ENCODE measurements at places on chromosomes 5 and 9.
A peak's percentile ranks its signal among the peaks of the same experiment; 100 is the strongest.

DNA sequence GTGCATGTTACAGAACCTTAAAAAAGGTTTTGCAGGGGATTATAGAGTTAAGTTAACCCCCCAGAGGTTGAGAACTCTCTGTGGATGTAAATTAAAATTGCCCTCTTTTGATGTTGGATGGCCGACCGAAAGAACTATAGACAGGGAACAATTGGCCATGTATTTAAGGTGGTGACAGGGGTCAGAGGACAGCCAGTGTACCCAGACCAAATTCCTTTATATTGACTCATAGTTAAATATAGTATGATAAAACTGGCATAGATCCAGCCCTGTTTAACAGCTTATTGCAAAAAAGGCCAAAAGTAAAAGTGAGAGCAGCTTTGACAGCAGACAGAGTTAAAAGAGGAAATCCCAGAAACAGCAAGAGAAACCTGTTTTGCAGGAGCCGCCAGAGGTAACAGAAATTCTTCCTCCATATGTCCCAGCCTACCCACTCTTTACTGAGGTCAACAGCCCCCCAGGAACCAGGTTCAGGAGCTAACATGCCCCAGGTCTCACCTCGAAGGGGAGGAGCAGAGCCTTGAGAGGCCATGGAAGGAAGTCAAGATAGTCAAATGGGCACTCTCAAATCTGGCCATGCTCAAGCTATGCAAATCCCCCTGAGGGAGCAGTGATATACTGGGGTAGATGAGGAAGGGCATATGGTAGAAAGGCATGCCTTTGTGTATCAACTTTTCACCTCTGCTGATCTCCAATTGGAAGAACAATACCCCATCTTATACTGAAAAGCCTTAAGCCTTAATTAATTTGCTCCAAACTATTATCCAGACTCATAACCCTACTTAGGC lies 156.4 kb upstream of the COX7C start:
- no peak for DNase-seq

- DNase-seq = no peak
These were observed 835 bp downstream of the SRA1 start for GRCh38 chr5:140556438-140556837.

- no peak for DNase-seq
These were observed 400.3 kb downstream of the ICE1 start for GRCh38 chr5:5822729-5823257.

GRCh38 chr9:33264003-33264472 lies 470 bp downstream of the BAG1 start:
- DNase-seq = no peak

- no peak for DNase-seq
These were observed 26.6 kb downstream of the FXN start for GRCh38 chr9:69062195-69062594.

- no peak for DNase-seq
These were observed 167.6 kb downstream of the YIPF5 start for GRCh38 chr5:144002876-144003275.

- DNase-seq = no peak
These were observed 218.5 kb downstream of the TLE1 start for GRCh38 chr9:81470864-81471263.

DNA sequence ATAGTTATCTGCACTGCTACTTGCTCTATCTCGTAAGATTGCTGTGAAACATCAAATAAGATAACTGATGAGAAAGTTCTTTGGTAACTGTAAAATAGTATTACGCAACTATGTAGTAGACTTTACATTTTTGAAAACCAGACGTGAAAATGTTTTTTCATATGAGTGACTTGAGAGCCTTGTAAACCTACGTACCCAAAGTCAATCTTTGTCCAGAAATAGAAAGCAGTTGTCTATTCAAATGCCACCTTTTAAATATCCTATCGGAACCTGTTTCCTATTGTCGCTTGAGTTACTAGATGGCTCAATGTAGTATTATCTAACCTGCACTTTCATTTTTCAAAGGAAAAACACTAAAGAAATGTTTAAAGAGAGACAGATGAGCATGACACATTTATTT lies 1.6 kb downstream of the FNIP1 start:
- no peak for DNase-seq

GRCh38 chr5:180639741-180640610 lies 9.4 kb downstream of the FLT4 start:
- no peak for DNase-seq

- peak; percentile 81 for DNase-seq
These were observed 118.1 kb downstream of the C9orf152 start for GRCh38 chr9:110089681-110090370.

DNA sequence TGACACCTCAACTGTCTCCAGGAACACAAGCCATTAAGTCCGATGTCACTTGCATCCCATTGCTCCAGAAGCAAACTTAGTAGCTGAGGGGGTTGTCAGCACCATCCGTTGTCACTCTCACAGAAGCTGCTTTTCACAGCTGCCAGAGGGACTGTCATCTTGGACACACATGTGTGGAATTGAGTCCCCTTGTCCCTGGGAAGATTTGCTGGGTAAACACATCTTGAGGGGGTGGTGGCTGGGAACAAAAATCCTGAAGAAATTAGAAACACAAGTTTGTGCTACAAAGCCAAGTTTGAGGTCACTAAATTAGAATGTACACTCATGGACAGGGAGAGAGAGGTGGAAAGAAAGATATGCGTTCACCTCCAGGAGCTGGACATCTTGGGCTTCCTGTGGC lies 55.2 kb upstream of the ADRA1B start:
- DNase-seq = no peak

DNA sequence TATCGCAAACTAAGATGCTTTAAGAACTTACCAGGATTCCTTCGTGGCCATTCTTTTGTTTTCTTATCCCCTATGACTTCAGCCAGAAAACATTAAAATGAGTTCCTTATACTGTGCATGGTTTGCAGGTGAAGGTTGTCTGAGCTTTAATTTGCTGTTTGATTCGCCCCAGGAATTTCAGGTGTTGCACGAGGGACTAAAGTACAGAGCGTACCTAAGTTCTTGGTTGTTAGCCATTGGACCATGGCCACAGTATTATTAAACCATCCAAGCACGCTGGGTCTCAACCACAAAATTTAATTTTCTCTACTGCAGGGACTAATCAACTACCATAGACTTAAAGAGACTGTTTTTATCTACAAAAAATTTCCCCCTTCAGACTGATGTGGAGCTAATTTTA lies 208.4 kb upstream of the MPDZ start:
- no peak for DNase-seq

DNA sequence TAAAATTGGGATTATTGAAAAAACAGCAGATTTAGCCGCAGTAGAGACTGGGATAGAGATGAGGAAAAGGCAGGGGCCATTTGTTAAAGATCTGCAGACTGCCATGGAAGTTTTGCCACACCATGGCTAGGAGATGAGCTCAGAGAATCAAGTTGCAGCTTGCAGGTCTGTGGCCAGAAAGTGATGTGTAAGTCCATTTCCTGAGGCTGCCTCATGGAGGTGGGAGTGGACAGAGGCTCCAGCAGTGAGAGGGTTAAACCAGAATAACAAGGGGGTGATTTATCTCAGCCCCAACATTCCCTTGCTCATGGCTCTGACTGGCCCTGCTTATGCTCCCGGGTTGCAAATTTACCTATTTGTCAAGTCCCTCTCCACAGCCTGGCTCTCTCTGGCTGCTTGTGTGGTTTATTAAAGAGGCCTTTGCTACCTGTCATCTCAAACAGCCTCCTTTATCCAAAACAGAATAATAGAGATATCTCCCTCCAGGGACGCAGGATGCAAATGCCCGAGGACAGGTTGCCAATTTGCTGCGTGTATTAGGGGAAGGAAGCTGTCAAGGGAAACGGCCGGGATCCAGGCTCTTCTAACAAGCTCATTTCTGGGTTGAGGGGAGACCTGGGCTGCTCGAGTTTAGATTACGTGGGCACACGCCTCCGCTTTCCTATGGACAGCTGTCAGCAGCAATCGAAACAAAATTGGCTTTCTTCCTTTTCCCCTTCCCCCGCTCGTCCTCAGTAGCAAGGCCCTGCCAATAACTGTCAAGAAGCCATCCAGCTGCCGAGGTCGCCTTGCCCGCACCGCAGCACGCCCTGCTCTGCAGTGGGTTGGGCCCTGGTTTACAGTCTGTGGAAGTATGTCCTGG lies 72.8 kb upstream of the PITX1 start:
- no peak for DNase-seq

DNA sequence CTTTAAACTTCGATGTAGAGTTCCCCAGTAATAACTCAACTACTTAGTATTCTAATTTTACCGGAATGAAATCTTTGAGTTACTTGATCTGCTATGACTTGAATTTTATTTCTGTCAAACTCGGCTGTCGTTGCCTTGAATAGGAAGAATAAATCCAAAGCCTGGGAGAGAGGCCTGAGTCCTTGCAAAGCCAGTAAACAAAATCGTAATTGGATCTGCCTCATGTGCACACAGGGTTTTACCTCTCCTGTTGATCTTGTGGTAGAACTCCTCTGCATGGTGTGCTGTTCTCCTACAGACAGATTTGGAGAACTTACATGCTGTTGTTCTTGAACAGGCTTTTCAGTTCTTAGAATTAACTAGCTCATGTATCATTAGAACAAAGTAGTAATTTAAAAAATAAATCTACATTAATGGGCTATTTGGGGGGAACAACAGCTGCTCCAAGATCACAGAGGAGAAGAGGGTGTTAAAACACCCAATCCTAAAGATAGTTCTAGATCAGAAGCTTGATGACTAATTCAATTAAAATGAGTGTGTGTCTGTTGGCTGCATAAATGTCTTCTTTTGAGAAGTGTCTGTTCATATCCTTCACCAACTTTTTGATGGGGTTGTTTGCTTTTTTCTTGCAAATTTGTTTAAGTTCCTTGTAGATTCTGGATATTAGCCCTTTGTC lies 28.9 kb downstream of the HSPB3 start:
- DNase-seq = no peak

DNA sequence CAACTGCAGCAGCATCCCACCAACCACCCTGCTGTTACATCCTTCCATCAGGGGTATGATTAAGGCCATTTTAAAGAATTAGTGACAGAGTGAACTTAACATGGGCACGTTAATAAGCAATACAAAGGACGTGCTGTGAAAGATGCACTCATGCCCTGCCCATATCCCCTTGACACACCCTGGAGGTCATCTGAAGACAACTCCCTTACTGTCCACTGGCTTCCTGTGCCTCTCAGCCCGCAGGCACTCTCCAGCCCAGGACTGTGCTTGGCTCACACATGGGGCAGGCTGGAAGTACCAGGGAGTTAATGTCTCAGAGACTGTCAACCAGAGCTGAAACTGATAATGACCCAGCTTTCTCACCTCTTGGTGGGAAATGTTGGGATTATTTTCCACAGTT lies 81.8 kb downstream of the TRIM36 start:
- DNase-seq = no peak

DNA sequence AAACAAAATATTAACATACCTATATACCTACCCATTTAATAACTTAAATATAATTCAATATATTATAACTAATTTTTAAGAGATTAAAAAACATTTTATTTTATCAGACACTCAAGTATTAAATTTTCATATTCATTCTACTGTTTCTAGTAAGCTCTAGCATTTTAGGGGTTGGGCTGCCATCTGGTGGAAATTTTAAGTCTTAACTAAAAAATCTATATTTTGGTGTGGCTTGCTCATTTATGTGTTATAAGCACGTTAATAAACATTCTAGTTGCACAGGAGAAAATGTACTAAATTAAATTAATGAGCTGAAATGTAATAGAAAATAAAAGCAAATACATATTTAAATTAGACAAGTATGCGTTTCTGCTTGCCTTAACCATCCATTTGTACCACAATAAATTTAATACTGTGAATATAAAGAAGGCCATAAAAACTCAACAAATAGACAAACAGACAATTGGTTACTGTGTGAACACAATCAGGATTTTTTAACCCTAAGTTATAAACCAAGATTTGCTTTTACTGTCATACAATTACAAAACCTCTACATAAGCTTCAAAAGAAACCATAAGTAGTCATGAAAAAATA lies 1728.3 kb upstream of the CDH9 start:
- peak; percentile 28 for DNase-seq

DNA sequence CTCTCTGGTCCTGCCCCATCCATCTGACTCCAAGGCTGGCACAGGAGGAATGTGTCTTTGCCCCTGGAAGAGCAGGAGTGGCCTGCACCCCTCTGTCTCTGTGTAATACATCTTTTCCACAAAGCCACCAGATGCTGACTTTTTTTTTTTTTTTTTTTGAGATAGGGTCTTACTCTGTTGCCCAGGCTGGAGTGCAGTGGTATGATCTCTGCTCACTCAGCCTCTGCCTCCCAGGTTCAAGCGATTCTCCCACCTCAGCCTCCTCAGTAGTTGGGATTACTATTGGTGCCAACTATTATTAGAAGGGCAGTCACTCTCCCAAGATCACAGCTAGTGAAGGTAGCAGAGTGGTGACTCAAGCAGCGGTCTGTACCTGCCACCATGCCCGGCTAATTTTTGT lies 19.6 kb downstream of the SPRY4 start:
- DNase-seq = no peak

DNA sequence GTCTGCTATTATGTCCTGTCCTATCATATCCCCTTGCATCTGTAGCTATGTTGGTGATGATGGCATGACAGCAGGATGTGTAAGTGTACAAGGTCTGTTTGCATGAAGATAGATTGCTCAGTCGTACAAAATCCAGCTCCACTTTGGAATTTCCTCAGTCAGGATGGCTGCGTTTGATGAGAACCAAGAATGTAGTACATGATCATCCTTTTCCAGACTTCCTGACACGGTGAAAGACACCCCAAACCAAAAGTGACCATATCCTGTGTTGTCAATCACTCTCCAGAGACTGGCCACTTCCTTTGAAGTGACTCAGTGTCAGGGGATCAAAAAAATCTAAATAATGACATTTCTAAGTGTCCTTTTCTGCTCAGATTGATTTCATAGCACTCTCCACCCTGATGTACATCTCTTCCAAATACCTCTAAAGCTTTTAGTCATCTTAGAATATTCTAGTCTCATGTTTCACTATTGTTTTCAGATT lies 213.4 kb downstream of the PLK2 start:
- DNase-seq = no peak

GRCh38 chr5:157626831-157627230 lies 25.4 kb downstream of the SOX30 start:
- no peak for DNase-seq

GRCh38 chr9:19895006-19895405 lies 106.2 kb upstream of the SLC24A2 start:
- no peak for DNase-seq
